ENCODE measurements at places on chromosomes 6 and 20. TPM values are rescaled to one million over a fixed set of nuclear protein-coding genes. Genes with fewer than 3 reads are reported as not detected.

DNA sequence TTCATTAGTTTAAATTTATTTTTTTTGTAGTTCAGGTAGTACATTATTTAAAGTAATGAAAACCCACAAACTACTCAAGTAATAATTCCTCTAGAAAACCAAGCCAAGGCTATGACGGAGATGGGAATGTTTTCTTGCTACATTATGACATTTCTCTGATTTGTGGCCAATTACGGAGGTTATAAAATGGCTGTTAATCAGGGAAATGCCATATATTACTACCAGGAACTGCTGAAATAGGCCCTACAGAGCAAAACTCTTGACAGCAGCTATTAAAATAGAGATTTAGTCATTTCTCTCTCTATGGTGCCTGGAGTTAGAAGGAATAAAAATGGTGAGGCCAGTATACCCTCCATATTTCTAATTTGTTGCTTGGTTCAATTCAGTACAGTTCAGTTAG, 280.0 kb downstream of the ARHGAP18 start:
- DNase-seq, result peak; percentile 47

DNA sequence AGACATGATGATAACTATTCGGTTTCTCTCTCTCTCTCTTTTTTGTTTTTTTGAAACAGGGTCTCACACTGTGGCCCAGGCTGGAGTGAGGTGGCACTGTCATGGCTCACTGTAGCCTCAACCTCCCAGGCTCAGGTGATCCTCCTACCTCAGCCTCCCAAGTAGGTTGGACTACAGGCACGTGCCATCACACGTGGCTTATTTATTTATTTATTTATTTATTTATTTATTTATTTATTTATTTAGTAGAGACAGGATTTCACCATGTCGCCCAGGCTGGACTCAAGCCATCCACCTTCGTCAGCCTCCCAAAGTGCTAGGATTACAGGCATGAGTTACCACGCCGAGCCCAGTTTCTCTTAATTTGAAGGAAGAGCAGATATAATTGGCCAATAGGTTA, 427.9 kb upstream of the JAG1 start:
- no peak for DNase-seq

DNA sequence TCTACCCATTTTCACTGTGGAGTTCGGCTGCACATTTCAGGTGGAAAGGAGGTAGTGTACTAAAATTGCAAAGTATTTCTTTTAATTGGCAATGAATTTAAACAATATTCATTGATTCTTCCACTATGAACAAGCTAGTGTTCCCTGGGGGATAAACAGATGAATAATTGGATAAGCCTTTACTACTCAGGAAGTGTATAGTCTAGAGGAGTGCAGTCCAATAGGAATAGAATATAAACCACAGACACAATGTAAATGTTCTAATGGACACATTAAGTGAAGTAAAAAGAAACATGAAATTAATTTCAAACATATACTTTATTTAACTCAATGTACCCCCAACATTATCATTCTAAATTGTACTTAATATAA, 28.7 kb downstream of the SGK1 start:
- no peak for DNase-seq

GRCh38 chr20:21301940-21302663, 1.0 kb upstream of the XRN2 start:
- DNase-seq, result peak; percentile 14

DNA sequence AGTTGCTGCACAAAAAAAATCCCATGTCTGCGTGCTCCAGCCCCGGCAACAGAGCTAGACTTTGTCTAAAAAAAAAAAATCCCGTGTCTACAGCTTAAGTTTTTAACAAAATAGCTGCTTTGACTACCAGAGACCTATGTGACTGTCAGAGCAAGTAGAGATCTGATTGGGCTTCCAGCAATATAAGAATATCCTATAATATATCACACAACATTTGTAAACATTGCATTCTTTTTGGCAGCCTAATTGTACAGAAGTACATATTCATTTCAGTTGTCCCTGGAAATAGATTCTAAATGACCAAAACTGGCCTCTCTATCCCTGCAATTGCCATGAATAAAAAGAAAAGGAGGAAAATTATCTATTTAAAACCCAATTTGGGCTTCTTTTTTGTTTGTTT, 139.5 kb upstream of the RNF217 start:
- DNase-seq, result no peak

GRCh38 chr6:36666826-36667591, 11.5 kb upstream of the CDKN1A start:
- peak; percentile 59 for DNase-seq

GRCh38 chr20:32338665-32339064, 19.5 kb upstream of the ASXL1 start:
- no peak for DNase-seq

- no peak for DNase-seq
Observed at GRCh38 chr20:57792386-57793080, 82.7 kb upstream of the PMEPA1 start.

DNA sequence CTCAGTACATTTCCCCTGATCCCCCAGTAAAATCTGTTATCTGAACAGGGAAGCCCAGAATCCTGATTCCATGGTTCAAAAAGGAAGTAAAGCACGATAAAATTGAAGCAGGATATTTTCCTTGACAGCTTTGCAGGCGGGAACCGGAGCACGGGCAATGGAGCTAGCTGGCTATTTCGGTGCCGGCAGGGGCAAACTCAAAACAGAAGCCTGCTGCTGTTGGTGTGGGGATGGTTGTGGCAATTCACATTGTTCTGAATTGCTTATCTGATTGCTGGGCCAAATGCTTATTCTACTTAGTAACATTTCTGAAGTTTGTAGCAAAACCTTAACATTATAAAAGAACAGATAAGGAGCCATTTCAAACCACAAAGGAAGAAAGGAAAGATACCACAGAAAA, 172.4 kb downstream of the MMS22L start:
- no peak for DNase-seq

DNA sequence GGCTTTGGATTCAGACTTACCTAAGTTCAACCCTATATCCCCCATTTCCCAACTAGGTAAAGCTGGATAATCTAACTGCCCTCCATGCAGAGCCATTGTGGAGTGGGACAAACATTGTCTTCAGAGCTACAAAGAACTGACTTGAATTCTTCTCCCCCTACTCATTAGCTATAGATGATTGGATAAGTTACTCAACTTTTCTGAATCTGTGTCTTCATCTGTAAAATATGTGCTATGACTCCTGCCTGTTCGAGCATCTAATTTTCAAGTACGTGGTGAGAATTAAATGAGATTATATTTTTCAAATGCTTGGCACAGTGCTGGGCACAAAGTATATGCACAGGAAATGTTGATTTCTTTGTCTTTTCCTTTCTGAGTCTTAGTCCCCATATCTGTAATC, 240.3 kb upstream of the TCF21 start:
- no peak for DNase-seq

CST2 gene
- not detected for polyA plus RNA-seq

BMP6 gene
- 6.8 TPM for polyA plus RNA-seq

TAF8 gene
- polyA plus RNA-seq, result 27.7 TPM
